NCI-H1105 (cell line): ENCODE measurements at places on chromosomes 12 and 14.

- no peak for DNase-seq
These were observed 242.8 kb downstream of the DPF3 start for GRCh38 chr14:72651081-72651480.

DNA sequence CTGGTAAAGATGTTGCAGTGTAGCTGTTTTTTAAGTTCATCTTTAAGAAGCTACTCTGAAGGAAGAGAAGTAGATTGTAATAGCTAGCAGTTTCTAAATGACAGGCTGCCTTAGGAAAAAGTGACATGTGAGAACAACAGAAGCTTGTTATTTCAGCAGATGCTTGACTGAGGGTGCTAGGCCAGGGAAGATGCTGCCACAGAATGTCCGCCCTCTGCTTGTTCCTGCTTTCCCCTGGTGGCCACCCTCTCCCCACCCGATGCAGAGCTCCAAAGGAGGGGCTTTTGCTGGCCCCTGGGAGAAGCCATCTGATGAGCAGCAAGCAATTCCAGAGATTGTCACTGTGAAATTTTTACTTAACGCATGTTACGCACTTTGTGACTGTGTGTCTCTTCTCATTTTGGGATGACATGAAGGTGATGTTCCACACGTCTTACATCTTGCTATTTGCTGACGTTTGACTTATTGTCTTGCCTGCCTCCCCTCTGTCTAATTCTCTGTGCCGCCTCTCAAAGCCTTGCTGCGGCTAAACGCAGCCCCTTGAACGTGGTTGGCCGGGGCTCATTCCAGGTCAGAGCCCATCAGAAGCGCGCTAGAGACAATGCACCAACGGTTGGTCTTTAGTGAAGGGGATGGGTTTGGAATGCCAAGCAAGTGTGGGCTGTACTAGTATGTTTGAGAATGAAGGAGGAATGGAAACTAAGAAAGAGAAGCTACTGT is 44.8 kb downstream of the WDR20 start:
- no peak for DNase-seq

DNA sequence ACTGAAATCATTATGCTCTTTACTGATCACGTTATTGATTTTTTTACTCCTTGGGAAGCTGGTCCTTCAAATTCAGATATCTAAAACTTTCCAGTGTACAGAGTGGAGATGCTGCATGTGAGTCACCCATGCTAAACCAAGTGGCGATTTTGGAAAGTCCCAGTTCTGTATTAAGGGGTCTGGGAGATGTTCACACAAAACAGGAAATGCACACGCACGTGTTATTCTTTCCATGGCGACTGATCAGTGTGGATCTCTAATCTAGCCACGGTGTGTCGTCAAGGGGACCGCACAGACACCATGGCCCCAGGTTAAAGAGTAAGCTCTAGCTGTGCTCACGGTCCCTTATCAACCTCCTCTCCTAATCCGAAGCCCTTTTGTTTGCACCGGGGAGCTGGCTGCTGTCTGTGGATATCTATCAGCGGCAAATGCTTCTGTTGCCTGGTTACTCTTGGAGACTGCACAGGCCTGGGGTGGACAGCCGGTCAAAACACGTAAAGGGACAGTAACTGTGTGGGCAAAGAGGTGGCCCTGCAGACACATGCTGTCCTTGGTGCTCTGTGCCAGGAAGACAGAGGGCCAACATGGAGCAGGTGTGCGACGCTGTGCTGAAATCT is 96.6 kb downstream of the RIMBP2 start:
- no peak for DNase-seq

DNA sequence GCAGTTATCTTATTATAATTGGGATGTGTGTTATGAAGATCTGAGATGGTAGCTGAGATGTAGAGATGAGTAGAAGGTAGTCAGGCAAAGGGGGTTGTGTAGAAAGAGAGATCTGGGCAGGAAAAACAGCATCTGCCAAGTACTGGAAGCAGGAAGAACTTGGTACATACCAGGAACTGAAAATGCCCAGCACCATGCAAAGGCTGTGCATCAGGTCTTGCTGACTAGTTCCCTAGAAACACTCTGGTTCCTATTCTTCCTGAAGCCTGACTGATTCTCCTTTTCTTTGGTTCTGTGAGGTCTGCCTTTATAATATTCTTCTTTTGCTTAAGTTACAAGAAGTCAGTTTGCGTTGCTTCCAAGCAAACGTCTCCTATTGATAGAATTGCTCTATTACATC is 6.7 kb upstream of the NFATC4 start:
- no peak for DNase-seq

GRCh38 chr12:9073076-9073475 is 42.6 kb downstream of the A2M start:
- no peak for DNase-seq
